Body of pancreas (tissue), 4 donors: ENCODE measurements at places on chromosomes 12 and 14.

DNA sequence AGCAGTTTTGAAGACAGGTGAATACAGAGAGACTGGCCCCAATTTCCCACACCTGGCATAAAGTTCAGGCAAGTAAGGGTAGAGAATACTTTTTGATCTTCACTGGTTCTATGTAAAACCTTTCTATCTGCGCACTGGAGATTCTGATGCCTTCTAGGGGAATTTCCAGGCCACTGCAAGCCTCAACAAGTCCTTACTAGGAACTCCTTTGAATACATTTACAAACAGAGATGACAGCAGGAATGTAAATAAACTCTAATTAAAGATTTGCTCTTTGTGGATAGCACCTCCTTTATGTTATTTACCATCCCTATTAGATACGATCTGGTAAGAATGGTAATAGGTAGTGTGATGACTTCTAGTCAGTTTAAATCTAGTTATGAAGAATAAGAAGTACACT is 69.2 kb downstream of the NTN4 start:
- DNase-seq, result no peak

DNA sequence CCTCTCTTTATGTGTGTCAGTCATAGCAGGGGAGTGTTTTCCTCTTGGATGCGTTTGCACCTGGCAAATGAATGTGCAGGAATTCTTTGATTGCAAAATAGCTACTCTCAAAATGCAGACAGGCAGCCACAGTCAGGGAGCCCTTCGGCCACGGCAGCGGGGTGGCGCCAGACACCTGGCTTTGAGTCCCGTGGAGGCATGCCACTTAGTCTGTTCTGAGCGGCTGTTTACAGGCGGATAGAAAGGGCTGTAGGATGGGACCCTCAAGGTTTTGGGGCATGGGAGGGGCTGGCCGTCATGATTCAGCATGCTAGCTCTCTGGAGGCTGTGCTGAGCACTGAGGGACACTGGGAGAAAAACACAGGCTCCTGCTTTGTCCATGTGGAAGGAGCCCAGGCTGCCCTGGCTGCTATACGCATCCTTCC is 117.1 kb downstream of the SLC25A47 start:
- peak; percentile 79 for DNase-seq

DNA sequence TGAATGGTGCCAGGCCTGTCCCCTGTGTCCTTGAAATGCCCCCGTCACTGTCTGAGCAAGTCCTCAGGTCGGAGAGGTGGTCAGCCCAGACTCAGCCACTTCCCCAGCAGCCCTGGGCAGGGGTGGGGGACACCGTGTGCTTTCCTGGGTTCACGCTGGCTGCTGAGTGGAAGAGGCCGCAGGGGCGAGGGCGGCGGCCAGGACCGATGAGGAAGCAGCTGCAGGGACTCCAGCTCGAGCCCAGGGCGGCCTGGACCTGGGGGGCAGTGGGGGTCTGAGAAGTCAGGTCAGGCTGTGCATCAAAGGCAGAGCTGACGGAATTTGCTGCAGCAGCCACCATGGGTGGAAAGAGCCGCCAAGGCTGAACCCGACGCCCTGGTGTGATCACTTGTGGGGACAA is 28.4 kb downstream of the NOC4L start:
- DNase-seq, result no peak

- DNase-seq, result no peak
These were observed 23.8 kb downstream of the GLIPR1L2 start for GRCh38 chr12:75414671-75415070.

DNA sequence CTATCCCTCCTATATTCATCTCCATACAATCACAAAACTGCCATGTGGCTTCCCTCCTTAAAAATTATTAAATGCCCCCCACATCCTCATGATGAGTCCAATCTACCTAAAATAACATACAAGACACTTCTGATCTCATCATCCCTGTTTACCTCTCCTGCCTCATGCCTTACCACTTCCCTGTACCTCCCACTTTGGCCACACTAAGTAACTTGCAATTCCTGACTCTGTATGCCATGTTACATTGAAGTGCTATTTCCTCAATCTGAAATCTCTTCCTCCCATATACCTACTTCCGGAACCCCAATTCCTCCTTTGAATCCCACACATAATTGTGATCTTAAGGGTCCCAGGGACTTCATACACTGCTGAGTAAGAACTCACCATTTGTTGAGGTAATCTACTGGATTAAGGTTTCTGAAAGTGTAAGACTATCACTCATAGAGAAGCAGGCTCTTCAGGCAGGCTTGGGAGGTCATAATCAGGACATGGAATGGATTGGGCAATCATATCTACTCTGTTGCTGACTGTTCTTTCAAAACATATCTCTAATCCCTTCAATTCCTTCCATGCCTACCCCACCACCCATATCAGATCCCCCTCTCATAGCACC is 117.6 kb upstream of the PLEKHG7 start:
- no peak for DNase-seq

DNA sequence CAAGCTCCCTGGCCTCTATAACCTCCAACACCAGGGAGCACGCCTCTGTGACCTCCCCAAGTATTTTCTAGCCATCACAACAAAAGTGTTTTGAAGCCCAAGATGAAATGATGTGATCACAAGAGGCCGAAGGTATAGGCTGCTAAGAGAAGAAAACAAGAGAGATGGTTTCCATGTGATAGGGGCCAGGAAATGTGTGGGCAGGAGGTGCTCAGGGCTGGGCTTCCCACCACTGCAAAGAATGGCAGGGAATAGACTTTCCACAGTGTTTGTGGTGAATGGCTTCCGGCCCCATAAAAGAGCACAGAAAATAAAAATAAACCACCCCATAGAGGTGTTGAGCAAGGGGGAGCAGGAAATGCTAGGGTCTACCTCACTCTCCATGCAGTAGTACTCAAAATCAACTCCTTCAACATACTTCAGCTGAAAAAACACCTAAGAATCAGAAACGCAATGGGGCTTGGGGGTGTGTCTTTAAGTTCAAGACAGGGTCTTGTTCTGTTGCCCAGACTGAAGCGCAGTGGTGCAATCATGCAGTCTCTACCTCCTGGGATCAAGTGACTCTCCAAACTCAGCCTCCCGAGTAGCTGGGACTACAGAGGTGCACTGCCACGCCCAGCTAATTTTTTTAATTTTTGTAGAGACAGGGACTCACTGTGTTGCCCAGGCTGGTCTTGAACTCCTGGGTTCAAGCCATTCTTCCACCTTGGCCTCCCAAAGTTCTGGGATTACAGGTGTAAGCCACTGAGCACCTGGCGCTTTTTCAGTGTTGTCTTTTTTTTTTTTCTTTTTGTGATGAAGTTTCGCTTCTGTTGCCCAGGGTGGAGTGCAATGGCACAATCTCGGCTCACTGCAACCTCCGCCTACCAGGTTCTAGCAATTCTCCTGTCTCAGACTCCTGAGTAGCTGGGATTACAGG is 27.1 kb downstream of the DAD1 start:
- DNase-seq, result no peak

- no peak for DNase-seq
These were observed 185.3 kb upstream of the ABCD2 start for GRCh38 chr12:39804898-39805297.

DNA sequence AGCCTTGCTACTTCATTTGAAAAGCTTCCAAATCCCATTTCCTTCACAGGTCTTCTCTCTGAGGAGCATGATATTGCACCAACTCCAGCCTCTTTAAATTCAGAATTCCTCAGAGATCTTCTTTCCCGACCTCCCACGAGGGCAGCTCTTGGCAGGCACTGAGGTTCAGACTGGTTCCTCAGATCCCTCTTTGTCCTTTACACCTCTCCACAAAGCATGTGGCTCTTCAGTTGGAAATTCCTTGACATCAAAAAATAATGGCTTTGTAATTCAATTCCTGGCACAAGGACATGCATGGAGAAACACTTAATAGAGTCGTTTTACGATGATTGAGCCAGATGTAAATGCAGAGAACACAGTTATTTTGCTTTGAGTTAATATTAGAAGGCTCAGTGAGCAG is 63.2 kb upstream of the TMX1 start:
- no peak for DNase-seq

- DNase-seq, result no peak
These were observed 311.4 kb upstream of the ATP2B1 start for GRCh38 chr12:90020014-90020413.

- DNase-seq, result no peak
These were observed 180.5 kb downstream of the PHETA1 start for GRCh38 chr12:111188436-111188835.

GRCh38 chr12:63313139-63313538 is 162.1 kb upstream of the AVPR1A start:
- no peak for DNase-seq

GRCh38 chr12:6336079-6336888 is 5.6 kb downstream of the TNFRSF1A start:
- DNase-seq, result peak; percentile 88

DNA sequence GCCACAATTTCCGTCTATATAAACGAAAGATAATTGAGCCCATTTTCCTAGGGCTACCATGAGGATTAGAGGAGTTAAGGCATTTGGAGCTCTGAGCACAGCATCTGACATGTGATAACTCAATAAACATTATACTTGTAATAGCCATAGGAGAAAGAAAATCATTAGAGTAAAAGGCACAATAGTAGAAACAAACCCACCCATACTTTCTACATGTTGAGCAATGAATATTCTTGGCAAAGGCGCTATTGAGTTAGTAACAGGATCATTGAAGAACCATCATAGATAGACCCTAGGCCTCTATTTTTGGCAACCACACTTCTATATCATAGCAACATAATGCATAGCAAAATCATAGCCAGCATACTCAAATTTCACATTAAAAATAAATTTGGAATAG is 664.1 kb downstream of the NOVA1 start:
- DNase-seq, result no peak

- DNase-seq, result no peak
These were observed 131.0 kb upstream of the TMTC2 start for GRCh38 chr12:82555699-82556098.

- peak; percentile 57 for DNase-seq
These were observed 13.0 kb downstream of the PELI2 start for GRCh38 chr14:56131004-56131864.

- DNase-seq, result no peak
These were observed 19.4 kb downstream of the KRT85 start for GRCh38 chr12:52347551-52348510.

DNA sequence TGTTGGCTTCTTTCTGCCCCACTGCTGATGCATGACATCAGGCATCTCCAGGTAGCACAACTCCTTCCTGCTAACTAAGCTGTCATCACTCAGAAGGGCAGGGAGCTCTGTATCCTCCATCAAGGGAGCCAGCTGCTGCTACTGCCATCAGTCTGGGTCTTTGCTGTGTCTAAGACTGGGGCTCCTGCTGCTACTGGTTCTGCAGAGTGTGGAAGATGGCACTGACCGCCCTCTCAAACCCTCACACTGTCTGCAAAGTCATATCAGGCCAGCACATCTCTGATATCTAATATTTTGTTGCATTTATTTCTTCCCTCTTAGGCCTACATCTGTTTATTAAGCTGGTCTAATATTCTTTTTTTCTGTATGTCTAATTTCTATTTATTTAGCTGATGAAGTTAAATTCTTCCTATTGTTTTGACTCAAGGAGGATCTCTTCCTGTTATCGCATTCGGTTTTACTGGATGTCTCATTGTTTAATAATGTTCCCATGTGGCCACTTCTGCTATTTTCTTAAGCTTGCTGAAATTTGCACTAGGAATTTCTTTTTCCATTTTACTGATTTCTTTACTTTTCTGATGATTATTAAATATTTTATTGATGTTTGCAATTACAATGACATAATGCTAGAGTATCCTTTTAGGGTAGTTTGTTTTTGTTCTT is 7.6 kb upstream of the E2F7 start:
- DNase-seq, result no peak

GRCh38 chr14:66152302-66152701 is 333.9 kb upstream of the CCDC196 start:
- DNase-seq, result no peak
